Mesenteric fat pad (tissue), 1 donor: ENCODE measurements at places on chromosomes 2 and 18.

DNA sequence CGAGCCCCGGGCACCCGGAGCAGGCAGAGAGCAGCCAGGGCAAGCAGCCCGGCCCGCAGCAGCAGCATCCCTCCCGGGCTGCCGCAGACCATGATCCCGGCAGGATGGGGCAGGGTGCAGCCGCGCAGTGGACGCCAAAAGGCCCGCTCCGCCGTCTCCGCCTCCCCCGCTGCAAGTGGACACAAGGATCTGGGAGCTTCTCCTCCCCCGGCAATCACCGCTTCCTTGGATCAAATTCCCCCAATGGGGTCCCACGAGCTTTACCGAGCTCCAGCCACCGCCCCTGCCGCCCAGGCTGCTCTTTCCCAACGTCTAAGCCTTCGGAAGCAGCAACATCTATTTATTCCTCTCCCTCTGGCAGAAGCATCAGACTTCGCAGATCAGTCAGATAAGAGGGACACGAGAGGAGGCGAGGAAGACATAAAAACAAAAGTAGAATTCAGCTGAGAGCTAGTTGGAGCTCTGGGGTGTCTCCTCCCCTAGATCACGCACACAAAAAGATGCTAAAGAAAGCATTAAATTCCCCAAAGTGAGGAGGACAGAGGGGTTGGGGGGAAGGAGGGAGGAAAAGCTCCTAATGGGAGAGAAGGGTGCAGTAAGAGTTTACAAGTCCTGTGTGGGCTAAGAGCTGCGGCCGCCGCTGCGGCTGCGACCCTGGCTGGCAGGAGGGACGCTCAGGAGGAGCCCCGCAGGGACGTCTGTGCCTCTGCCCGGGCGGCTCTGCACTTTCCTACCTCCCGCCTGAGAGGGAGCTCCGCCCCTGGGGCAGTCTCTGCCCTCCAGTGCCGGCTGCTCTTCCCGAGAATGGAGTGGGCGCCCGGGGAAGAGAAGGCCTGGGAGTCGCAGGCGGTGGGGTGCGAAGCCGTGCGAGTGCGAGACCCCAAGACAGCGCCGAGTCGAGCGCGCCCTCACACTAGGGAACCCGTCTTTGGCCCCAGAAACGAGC is at the start of gene FRZB:
Gene FRZB (minus strand): TSS at position 177 of the 946 bp plus-strand sequence. CDS start 85 bp downstream, at position 92.
- no peak for DNase-seq

DNA sequence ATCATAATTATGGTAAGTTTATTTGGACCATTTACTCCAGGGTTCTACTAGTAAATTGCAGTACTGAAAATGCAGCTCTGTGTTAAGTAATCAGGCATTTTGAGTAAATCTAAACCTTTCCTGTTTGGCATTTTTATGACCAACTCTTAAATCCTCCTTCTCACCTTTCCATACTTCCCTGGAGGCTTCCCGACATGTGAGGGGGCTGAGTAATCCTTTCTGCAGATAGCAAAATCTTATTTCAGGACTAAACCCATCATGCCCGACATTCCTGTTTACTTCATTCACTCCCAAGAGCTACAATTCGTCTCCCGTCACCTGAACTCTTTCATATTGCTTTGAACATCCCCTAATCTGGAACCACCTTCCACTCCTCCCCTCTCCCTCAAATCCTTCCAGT is 296.6 kb downstream of the IKZF2 start:
- DNase-seq, result no peak

DNA sequence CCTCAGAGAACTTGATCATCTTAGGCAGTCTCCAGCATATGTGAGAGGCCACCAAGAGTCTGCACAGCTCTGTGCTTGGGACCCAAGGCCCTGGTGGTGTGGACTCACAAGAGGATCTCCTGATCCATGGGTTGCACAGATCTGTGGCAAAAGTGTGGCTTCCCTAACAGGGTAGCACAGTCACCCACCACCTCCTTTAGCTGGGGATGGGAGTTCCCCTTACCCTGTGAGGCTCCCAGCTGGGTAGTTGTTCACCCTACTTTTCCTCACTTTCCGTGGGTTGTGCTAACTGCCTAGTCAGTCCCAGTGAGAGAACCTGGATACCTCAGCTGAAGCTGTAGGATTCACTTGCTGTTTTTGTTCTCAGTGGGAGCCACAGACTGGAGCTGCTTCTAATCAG is 123.7 kb downstream of the FTCDNL1 start:
- no peak for DNase-seq

DNA sequence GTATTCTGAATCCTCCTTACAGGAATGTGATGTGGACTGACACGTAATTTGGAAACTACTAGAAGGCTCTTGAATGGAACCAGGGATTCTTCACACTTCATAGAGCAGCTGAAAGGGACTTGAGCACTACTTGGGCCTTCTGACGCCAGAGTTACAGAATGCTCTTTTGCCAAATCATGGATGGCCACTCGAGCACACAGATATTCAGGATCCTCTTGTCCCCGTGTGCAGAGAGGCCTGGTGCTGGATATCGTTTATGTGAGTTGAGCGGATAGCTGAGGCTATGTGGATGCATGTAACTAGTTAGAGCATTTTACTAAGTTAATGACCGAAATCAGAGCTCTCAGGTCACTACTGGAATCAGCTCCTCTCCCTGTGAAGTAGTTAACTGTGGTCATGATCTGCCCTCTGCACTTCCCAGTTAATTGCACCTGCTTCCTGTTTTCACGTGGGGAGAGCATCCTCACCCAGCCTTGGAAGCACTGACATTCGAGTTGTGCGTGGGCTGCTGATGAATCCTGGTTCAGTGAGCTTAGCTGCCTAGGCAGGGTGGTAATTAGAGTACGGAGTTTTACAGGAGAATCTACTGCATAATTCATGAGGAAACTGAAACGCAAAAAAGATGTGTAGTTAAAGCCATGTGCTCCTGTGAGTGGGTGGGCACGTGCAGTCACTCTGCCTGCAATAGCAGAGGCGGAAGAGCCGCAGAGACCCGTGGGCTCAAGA is 5.2 kb upstream of the TPO start:
- DNase-seq, result no peak

GRCh38 chr2:231296401-231296974 is 98.1 kb downstream of the ARMC9 start:
- DNase-seq, result no peak

- no peak for DNase-seq
Measured at GRCh38 chr2:75010571-75010970, 52.1 kb downstream of the POLE4 start.

- no peak for DNase-seq
Measured at GRCh38 chr2:27907547-27907946, 17.0 kb downstream of the BABAM2 start.

- DNase-seq, result no peak
Measured at GRCh38 chr2:212777020-212777491, 238.5 kb upstream of the ERBB4 start.

GRCh38 chr2:64063924-64064331 is 44.7 kb upstream of the VPS54 start:
- no peak for DNase-seq

DNA sequence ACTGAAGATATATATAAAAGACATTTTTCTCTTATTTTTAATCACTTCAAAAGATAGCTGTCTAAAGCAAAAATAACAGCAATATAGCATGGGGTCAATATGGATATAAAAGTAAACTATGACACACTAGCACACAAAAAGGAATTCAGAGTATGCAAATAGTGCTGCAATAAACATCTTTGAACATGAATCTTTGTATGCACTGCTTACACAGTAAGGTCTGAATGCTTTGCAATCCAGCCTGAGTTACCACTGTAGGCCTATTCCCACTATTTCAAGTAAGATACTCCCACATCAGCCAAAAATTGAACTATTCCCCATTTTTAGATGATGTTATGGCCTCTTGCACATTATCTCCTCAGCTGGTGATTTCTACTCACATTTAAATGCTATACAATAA is 27.4 kb upstream of the ERCC3 start:
- no peak for DNase-seq

DNA sequence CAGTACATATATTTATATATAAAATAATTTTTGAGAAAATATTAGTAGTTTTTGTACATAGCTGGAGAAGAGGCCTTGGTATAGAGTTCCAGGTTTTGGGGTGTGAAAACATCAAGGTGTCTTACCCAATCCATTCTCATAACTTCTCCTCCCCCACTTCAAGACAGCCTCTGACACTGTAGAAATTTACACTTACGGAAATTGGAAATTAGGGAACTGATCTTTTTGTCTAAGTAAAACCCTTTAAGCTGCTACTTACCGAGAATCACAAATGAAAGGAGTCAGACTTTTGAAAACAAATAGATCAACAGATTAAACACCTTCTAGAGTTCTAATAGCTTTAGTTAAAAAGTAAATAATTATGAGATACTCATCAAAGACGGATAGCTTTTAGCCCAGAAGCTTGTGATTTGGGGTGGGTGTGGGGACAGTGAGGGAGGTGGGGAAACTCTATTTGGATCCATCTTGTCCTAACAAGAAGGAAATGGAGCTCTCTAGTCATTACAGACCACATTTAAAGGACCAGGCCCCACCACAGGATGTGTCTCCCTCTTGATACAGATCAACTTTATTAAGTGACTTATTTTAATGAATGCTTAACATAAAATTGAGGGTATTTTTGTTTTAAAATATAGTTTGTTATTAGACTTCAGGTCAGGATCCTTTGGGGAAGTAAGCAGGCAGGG is 11.1 kb upstream of the FBXO11 start:
- DNase-seq, result no peak

DNA sequence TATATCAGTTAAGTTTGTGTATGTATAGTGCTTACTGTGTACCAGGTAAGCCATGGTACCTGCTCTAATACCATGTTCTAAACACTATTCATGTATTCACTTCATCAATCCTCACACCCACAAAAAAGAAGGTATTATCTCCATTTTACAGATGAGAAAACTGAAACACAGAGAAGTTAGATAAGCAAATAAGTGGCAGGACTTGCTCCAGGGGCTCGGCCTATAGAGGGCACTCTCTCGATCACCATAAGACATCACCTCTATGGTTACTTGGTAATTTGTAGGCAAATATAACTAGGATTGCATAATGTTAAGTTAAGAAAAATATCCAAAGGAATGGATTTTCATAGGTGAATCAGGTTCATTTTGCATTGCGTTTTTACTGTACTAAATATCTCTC is 118.1 kb upstream of the FN1 start:
- no peak for DNase-seq

DNA sequence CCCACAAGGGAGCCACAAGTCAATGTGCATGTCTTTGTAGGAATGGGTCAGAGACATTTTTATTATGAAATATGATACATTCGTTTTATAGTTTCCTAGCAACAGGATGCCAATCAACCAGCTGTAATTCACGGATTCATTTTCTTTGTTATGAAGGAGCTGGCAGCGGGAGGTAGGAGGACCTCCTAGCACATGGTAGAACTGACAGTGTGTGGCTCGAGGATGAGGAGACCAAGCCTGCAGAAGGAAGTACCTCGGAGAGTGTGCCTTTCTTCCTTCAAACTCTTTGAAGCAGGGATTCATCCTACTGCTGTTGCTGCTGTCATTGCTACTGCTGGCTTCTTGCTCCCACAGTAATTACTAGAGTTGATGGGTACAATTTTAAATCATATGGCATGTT is 504.8 kb upstream of the KLHL29 start:
- no peak for DNase-seq

- no peak for DNase-seq
Measured at GRCh38 chr2:109058191-109058632, 69.2 kb upstream of the EDAR start.

GRCh38 chr2:30288561-30288960 is 57.2 kb downstream of the LBH start:
- no peak for DNase-seq

- DNase-seq, result no peak
Measured at GRCh38 chr2:216475767-216476166, 22.9 kb upstream of the RPL37A start.

- no peak for DNase-seq
Measured at GRCh38 chr2:48339451-48339850, 190.5 kb upstream of the STON1 start.

GRCh38 chr2:215930505-215931253 is 82.7 kb downstream of the MREG start:
- DNase-seq, result no peak

DNA sequence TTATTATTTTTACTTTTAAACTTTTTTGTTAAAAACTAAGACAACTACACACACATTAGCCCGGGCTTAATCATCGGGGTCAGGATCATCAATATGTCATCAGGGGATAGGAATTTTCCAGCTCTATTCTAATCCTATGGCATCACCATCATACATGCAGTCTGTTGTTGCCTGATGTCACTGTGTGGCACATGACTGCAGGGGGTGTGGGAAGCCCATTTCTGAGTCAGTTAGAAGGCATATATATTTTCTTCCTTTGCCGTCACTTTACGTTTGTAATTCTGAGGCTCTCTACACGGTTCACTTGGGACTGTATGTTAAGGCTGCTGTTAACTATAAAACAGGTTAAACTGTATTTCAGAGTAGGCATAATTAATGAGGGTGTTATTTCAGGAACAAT is 144.4 kb upstream of the ITGA6 start:
- no peak for DNase-seq

GRCh38 chr2:177231270-177231669 is 18.7 kb downstream of the HNRNPA3 start:
- no peak for DNase-seq

- no peak for DNase-seq
Measured at GRCh38 chr2:39506215-39506614, 69.1 kb upstream of the MAP4K3 start.

DNA sequence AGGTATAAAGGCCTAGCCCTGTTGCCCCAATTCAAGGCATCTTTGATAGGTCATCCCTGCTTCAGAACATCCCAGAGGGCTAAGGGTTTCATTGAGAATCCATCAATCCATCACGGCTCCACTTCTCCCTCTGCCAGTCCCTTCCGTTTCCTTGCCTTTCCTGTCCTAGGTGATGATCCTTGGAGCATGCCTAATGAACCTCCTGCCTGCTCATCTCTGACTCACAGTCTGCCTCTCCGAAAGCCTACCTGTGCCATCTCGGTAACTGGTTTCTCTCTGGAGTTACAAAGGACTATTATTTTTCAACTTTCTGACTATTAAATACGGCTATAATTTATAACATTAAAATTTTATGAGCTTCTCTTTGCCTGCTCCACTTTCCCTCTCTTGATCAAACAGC is 36.7 kb upstream of the OSBPL6 start:
- no peak for DNase-seq

DNA sequence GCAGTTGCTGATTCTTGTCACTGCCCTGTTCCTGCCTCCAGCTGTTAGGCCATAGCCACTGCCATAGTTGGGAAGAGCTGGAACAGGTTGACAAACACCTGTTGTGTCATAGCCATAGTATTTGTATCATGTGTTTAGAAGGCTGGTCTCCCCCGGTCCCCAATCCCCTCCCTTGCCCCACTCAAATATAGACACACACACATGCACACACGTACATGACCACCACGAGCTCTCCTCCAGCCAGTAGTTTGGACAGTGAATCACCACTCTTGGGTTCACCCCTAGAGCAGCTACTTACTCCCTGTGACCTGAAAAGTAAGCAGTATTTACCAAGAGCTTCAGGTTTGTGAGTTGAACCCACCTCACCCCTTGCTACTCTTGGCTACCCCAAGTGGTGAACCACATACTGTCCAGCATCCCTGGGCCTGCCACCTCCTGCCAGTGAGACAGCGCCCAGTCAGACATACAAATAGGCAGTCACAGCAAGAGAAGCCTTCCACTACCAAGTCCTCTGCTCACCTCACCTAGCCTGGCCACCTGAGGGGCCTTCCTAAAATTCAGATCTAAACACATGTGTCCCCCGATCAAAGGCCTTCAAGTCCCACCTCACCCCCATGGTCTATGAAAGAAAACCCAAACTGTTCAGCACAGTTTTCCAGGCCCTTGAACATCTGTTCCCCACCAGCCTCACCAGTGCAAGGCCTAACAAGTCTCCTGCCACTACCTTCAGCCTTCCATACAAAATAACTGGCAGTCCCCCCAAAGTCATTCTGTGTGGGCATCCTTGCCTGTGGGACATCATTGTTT is 7.1 kb downstream of the PCBP1 start:
- DNase-seq, result peak; percentile 62
